BJ (cell line): ENCODE measurements at places on chromosomes 2 and 18.
A peak's percentile ranks its signal among the peaks of the same experiment; 100 is the strongest.

DNA sequence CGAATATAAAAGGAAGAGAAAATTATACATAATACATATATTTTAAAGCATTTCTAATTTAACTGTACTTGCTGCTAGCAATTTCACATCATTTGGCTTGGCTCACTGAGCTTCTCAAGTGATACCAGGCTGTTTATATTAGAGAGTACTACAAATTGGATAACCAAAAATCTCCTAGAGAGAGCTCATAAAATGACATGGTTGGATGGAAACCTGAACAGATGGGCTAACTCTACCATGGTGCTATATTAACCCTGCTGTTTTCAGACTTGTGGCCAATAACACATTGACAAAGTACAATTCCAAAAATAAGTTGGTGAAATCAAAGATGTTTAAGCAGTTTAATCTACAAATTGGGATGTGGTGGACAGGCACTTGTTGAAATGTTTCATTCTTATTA, 364.4 kb upstream of the GCFC2 start:
- no peak for DNase-seq

DNA sequence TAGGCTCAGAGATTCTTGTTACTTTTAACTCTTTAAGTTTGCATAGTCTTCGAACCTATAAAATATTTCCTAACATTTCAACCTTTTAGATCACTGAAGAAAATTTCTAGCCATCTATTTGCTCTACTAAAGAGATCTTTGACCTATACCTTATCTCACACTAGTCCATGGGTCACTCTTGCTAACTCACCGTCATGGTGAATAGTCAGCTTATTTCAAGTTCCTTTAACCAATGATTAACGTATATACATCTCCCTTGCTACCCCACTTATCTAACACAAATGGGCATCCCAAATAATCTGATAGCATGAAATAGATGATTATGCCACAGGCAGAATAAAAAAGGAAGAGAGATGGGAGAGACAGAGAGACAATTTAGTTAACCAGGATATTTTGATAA, 303.1 kb downstream of the GPD2 start:
- no peak for DNase-seq

GRCh38 chr2:201950606-201951005, 83.0 kb upstream of the FZD7 start:
- no peak for DNase-seq

GRCh38 chr2:69676146-69676545, 32.6 kb upstream of the AAK1 start:
- no peak for DNase-seq

DNA sequence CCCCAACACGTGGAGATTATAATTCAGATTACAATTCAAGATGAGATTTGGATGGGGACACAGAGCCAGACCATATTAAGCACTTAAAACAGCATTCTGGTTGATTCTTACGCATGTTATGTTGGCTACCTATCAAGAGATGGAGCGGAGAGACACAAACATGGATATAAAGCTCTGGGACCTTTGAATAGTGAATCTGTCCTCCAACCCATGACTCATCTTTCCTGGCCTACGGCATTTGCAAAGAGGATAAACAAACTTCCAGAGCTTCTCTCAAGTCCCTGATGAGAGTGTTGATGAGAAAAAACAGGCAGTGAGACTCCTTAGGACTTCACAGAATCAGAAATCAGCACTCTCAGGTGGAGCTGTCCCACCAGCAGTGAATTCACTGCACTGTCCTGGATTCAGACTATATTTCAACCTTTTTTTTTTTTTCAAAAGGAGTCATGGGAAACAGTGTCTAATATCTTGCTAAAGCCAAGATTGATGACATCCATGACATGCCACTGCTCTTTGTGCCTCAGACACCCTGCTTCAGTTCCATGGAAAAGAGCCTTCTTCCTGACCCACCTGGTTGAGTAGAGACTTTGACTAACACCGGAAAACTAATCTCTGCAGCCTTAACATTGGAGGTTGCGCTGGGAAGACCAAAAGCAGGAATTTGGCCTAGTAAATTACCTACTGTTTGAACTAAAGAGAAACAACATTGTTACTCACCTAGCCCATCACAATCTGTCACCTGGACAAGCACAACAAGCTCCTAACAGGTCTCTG, 62.1 kb upstream of the NPAS2 start:
- peak; percentile 92 for DNase-seq

- DNase-seq, result no peak
Observed at GRCh38 chr2:56456791-56457190, 273.0 kb downstream of the CCDC85A start.

GRCh38 chr2:10223932-10224720, 78.6 kb upstream of the HPCAL1 start:
- no peak for DNase-seq

DNA sequence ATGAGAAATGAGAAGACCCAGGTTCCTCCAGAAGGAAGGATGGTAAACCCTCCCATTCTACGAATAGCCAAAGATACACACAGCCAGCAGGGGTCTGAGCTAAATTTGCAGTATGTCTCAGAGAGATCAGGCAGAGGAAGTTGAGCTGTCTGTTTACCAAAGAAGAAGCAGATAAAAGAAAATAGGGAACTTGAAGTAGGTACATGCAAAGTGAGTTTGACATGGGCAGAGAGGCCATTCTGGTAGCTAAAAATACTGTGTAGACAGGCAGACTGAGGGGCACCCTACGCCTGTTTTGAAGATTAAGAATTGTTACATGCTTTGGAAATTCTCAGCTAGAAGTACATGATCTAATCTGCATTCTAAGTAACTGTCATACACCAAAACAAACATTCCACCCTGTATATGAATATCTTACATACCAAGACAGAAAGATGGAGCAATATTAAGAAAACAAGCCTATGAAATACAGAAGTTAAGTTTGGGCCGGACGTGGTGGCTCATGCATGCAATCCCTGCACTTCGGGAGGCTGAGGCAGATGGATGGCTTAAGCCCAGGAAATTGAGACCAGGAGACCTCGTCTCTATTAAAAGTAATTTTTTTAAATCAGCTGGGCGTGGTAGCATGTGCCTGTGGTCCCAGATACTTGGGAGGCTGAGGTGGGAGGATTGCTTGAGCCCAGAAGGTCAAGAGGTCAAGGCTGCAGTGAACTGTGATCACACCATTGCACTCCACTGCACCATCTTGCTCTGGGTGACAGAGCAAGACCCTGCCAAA, 157.9 kb downstream of the ANKRD44 start:
- DNase-seq, result no peak

- DNase-seq, result no peak
Observed at GRCh38 chr2:217610401-217610814, 392.4 kb downstream of the TNS1 start.

- no peak for DNase-seq
Observed at GRCh38 chr2:113181258-113182051, 7.7 kb downstream of the PSD4 start.

DNA sequence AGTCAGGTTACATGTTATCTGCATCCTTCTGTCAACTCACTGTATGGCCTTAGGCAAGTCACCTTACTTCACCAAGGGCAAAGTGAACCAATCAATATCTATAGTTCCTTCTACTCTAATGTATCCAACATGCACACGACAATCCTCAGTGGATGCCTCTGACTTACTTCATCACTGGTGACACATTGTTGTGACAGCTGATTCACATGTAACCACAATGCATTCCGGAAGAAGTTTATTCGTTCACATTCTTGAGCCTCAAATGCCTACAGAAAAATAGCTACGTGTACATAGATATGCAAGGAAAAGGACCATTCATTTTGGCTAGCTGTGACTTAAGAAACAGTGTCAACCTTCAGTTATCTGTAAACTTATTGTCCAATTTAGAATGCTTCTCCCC, 26.3 kb upstream of the EPG5 start:
- peak; percentile 53 for DNase-seq

DNA sequence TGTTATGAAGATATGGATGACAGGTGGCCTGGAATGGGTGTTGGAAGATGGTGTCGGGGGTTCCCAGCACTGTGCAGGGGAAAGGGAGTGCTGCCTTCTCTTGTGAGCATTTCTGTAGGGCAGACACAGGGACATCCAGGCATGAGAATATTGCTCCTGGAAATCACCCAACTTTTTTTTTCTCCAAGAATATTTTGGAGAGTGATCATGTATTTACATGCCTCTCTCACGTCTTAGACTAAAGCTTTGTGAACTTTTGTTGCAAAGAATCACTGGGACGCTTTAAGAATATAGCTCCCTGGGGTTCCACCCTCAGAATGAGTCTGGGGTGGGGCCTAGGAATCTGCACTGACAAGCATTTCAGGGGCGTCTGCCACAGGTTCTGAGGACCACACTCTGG, 68.7 kb downstream of the VWA3B start:
- no peak for DNase-seq
